ENCODE measurements at places on chromosomes 7 and 10.

DNA sequence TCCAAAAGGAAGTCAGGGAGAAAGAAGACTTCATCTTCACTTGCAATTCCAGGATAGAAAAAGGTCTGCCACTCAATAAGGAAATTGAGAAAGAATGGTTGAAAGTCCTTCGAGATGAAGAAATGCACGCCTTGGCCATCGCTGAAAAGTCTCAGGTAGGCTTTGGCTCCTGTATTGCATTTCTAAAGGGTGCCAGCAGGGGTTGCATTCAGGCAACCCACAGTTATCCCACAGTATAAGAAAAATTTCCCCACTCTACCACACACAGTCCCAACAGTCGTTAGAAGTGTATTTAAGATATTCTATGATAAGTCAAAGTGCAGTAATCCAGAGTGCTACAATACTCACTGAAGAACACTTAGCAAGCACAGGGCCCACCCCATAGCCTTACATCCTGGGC lies 93.4 kb upstream of the FGL2 start:
- DNase-seq: no peak

- no peak for DNase-seq
Observed at GRCh38 chr10:5469353-5470061, 29.9 kb downstream of the CALML5 start.

DNA sequence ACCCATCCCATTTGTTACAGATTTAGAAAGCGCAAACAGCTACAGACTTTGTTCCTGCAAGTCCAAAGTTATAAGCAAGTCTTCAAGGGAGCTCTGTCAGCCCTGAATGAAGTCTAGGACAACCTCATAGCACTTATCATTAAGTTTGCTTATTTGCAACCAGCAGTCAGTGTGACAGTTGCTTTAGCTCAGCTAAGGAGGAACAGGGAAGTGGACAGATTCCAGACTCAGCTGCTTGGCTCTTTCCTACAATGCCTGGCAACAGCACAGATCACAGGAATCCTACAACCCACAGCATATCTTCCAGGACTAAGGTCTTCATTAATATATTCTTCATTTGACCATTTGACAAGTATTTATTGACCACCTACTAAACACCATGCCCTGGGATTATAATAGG lies 17.4 kb upstream of the KIF5B start:
- DNase-seq: no peak

GRCh38 chr10:119022846-119023552 lies 6.5 kb upstream of the NANOS1 start:
- no peak for DNase-seq

DNA sequence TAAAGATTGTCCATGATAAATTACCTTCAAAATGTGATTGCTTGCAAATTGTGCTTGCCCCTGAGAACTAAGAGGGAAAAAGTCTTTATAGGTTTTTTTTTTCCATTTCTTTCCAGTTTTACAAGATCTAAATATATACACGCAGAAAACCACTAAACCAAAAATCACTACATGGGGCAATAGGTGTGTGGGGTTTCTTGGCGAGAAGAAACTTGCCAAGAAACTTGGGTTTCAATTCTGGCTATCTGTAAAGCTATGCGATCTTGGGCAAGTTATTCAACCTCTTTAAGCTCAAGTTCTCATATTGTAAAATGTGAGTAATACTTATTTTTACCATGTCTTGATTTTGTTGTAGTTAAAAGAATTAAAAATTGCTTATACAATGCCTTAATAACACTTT lies 17.0 kb downstream of the CUBN start:
- DNase-seq: no peak

DNA sequence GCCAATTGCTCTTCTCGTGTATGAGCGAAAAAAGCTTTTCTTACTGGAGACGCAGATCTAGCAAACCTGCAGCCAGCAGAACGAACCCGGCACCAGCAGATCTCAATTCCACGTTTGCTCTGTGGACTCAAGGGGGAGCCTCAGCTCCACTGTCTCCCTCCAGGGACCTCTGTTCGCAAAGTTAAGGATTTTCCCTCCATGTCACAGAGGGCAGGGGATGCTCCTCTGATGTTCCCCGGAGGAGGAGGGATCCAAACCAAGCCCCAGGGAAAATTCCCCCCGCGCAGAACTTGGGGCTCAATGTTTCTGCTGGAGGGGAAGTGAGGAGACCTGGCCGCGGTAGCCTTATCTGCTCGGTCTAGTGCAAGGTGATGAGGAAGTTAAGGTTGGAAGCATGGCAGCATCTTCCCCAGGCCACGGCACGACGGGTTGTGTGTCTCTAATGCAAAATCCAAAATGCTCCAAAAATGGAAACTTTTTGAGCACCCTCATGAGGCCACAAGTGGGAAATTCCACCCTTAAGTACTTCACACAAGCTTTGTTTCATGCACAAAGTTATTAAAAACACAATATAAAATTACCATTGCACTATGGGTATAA lies 9.0 kb downstream of the IQCE start:
- peak; percentile 59 for DNase-seq

- DNase-seq: no peak
Observed at GRCh38 chr7:95264363-95264891, 59.9 kb downstream of the PON1 start.

GRCh38 chr10:1612908-1613307 lies 124.4 kb downstream of the ADARB2 start:
- DNase-seq: no peak

DNA sequence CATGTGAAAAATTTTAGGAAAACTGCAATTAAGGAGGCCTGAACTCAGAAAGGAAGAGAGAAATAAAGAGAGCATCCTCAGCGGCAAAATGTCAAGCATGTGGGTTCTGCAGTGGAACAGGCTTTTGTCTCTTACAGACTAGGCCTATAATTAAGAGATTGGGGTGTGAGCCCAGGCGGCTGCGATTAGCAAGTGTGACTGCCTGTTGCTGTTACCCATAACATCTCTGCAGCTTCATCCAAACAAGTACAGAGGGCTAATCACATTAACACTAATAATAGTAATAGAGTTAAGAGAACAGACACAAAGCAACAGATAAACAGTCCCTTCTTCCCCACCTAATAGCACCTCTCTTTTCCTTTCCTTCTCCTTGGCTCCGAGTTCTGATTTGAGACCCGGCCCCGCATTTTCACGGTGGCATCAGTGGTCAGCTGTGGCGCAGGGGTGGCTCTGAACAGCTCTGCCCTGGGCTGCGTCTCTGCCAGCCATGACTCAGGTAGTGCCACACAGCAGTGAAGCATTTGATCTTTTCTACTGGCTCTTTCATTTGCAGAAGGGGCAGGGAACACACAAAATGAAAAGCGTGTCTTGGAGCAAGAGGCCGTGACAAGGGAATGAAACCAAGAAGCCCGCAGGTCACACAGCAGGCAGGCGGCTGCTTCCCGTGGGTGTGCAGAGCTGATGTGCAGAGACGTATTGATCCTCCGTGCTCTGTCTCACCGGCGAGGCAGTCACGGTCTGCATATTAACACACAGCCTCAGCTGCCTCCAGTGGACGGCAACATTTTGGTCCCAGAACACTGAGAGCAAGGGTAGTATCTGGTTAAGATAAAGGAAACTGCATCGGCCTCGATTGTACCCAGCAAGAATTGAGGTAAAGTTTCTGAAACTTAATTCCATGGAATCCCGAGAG lies 103.1 kb downstream of the KLF6 start:
- no peak for DNase-seq

GRCh38 chr10:125967533-125967932 lies 71.2 kb downstream of the FANK1 start:
- DNase-seq: no peak

DNA sequence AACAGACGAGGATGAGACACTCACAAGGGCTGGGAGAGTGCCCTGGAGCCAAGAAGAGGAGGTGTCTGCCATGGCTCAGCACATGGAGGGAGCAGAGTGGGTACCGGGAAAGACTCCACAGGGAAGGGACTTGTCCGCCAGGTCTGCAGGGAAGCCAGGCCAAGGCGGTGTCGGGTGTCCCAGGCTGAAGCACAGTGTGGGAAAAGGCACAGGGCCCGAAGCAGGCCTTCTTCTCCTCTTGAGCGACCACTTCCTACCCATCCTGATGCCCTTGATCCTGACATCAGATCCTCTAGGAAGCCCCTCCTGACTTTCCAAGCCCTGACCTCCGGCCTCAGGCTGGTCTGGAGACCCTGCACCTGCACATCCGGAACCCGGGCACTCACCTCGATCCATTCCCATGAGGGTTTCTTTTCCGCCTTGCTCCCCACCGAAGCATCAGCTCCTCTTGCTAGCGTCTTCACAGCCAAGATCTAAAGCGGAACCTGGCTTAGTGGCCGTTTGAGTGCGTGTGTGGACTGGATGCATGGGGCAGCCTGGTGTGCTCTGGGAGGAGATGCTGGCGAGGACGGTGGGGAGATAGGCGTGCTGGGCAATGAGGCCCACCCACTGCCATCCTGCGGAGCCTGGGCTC lies 8.5 kb downstream of the CALML3 start:
- peak; percentile 62 for DNase-seq

DNA sequence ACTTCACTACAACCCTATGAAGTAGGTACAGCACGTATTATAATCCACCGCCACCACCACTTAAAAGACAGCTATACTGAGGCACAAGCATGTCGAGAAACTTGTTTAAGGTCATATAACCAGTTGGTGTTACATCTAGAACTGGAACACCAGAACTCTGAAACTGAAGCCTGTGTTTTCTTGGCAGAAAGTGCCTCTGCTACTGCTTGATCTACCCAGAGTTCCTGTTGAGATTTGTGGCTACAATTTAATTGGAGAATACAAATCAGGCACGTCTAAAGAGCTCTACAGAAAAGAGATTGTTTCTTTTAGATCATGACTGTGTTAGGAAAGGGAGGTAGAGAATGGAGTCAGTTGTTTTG lies 4.3 kb upstream of the ADD3 start:
- DNase-seq: no peak

GRCh38 chr7:70239918-70240317 lies 641.6 kb downstream of the AUTS2 start:
- DNase-seq: no peak

GRCh38 chr7:88969167-88969566 lies 173.6 kb upstream of the TEX47 start:
- DNase-seq: no peak

DNA sequence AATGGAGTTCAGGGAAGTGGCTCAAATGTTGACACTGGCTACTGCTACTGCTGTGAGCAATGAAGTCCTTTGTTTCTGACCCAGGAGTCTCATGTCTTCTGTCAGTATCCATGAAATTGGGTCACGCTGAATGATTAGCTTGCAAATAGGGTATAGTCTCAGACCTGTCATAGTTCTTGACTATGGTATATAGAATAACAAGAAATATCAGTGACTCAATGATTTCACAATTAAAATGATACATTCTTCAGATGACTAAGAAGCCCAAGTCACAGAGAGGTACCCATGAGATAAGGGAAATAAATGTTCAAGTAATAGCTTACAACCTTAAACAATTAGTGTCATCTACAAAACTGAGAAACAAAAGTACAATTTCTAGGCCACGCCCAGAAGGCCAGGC lies 89.3 kb downstream of the LYZL2 start:
- no peak for DNase-seq

DNA sequence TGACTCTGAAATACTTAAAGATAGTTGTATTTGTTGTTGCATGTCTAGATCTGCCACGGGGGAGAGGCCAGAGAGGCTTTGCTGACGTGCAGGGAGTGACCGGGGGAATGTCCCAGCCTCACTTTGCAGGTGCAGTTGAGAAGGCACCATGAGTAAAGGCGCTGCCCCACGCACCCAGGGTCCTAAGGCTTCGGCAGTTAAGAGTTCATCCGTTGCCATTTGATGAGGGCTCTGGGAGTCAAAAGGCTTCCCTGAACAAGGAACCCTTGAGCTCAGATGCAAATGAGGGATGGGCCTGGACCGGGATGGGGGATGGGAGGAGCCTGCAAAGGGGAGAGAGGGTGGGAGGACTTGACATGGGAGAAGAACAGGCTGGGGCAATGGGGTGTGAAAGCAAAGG lies 20.4 kb downstream of the PPP2R2D start:
- DNase-seq: no peak

DNA sequence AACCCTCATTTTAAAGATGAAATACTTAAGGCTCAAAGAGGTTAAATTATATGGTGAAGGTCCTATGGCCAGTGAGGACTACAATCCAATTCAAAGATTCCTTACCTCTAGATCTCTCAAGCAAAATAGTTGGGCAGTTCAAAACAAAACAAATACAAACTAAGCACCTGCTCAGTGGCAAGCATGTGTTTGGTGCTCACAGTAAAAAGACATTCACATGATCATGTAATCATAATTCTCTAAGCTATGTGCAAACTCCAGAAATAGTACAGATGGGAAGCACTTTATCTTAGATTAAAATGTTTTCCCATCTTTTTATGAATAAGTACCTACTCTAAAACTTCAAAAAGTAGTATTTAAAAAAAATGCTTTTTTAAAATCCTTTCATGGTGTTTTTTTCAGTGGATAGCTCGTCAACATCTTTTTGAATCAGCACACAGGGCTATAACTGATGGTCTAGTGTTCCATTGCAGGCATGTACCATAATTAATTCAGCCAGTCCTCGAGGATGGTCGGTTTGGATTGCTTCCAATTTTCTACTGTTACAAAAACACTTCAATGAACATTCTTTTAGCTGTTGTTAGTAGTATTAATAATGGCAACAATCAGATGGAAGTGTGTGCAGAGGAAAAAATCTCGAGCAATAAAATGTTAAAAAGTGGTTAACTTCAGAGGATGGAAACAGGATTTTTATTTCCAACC lies 58.4 kb downstream of the CHCHD3 start:
- DNase-seq: no peak

DNA sequence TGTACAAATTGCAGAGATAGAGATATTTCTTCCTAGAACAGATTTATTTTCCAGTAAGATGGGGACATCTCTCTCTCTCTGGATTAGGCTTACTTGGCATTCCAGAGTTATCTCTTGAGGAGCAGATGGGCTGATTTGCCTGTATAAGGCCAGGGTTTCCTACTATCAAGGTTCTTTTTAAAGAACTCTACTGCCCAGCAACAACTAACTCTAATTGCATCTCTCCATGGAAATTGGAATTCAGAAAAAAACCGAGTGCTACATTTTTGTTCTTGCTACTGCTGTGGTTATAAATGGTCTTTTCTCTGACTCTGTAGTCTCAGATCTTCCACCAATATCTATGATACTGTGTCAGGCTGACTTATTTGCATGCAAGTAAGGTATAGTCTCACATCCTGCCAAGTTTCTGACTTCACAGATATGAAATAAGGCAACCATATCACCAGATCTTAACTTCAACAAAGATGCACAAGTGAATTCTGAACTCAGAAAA lies 161.1 kb downstream of the CRPPA start:
- DNase-seq: no peak

GRCh38 chr7:138867744-138868143 lies 69.7 kb upstream of the ATP6V0A4 start:
- no peak for DNase-seq

DNA sequence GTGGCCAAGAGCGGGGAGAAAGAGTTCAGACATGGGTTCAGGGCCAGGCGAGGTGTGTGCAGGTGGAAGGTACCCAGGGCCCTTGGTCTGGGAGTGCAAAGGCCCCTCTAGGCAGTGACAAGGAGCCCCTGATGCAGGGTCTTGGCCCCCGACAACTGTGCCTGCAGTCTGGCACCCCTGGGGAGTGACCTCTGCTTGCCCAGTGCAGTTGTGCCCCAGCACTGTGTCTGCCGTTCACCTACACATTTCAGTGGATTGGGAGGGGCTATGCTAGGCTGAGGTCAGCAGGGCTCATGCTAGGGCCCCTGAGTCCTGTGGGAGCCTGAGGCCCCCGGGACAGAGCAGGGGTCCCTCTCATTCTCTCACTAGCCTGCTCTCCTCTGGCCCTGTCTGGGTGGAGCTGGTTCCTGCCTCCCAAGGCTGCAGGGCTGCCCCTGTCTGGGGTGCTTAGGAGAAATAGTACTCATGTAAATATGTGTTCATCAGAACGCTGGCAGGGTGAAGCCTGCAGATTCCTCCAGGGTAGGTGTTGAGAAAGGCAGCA lies 550.4 kb downstream of the TCERG1L start:
- no peak for DNase-seq
